ENCODE measurements at places on chromosomes 3 and 15.

- DNase-seq, result no peak
Measured at GRCh38 chr15:61049934-61050333, 179.2 kb downstream of the RORA start.

DNA sequence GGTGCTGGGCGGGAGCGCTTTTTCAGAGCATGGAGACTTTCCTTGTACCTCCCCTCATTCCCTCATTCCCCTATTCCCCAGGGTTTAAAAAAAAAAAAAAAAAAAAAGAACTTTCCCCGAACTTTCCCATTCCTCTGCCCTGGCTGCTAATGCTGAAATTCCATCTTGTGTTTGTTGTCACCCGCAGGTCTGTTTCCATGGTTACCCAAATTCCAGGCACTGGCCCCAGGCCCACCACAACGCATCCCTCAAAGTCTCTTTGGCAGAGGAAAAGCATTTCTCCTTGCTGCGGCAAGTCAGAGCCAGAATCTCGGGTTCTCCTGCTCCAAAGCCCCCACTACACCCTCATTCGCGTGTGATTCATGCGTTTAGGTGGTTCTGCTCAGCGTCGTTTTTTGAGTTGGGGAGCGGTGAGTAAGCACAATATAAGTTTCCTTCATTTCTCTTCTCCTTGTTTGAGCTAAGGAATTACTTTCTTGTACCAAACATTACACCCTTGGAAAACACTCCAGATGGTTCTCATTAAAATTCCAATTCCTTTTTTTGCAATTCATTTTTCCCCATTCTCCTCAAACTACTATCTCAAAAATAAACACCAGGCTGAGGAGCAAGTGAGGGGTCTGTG lies 21.6 kb downstream of the ANAPC13 start:
- no peak for DNase-seq

DNA sequence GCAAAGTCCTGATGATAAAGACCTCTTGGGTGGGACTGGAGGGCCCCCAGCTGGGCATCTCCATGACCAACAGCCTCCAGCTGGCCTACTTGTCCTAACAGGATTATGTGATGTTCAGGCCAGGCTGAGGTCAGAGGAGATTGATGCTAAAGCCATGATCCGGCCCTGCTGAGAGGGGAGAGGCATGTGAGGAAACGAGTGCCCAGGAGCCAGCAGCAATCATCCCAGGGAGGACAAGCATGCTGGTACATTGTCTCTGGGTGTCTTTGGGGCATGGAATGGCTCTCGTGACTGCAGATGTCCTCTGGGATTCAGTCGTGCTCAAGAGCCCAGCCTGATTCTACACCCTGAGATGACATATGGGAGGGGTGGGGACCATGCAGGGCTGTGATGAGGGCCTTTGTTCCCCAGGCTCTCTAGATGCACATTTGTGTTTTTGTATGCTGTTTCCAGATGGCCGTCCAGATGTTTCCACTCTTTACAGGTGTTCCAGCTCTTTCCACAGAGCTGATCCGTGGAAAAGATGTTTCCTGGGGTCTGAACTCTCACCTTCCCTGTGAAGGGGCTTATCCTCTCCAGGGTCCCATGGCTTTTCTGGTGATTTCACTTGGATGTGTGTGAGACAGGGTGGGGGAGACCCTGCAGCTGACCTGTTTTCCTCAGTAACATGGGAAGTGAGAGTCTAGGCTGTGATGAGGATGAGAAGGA lies 20.2 kb downstream of the SLC24A1 start:
- peak; percentile 81 for DNase-seq

DNA sequence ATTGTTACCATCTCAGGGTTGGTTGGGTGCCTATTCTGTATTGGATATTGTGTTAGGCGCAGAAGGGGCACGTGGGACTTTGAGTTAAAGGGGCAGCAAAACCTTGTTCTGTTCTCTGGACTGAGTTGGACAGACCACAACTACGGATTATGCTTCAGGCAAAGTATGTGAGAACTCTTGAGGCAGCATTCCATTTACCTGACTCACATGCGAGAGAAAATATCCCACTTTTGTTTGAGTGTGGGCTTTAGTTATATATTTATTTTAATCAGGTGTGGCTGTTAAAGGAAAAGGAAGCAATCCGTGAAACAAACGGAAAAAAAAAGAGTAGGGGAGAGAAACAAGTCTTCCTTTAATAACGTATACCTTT lies 627 bp upstream of the PLS1 start:
- DNase-seq, result peak; percentile 50

- no peak for DNase-seq
Measured at GRCh38 chr3:158701420-158702065, 29.1 kb upstream of the LXN start.

GRCh38 chr3:153173758-153174516 lies 11.9 kb downstream of the RAP2B start:
- peak; percentile 64 for DNase-seq

Data from NCI-H69 (cell line).